RPMI7951 (cell line): ENCODE measurements at places on chromosomes 2 and 18. TPM values are rescaled to one million over a fixed set of nuclear protein-coding genes. Genes with fewer than 3 reads are reported as not detected.

Gene CPS1
- total RNA-seq, result 46.0 and 49.3 TPM in 2 replicates

Gene MOGAT1
- total RNA-seq, result 0.24 and 0.29 TPM in 2 replicates

Gene SERPINB11
- not detected in 2 replicates for total RNA-seq

Gene NMUR1
- total RNA-seq, result not detected in 2 replicates

Gene RTP5
- not detected in 2 replicates for total RNA-seq

Gene LOXHD1
- not detected in 2 replicates for total RNA-seq

Gene NEU2
- total RNA-seq, result not detected in 2 replicates

Gene HAAO
- not detected in 2 replicates for total RNA-seq

Gene ASB18
- not detected in 2 replicates for total RNA-seq

Gene ADGRF3
- under 0.01 TPM in 2 replicates for total RNA-seq

Gene ESPNL
- total RNA-seq, result under 0.01 TPM in 1 of 2 replicates, not detected in the other

Gene EGR4
- not detected in 2 replicates for total RNA-seq

Gene MBD5
- total RNA-seq, result 9.6 and 11.9 TPM in 2 replicates

Gene IKZF2
- total RNA-seq, result 3.8 and 4.1 TPM in 2 replicates

Gene RUFY4
- total RNA-seq, result not detected in 2 replicates

Gene PLEKHH2
- 0.59 and 0.72 TPM in 2 replicates for total RNA-seq

Gene METAP1D
- total RNA-seq, result 8.6 and 11.3 TPM in 2 replicates

Gene IMPA2
- 10.0 and 10.2 TPM in 2 replicates for total RNA-seq

Gene SNORC
- total RNA-seq, result 0.24 and 0.98 TPM in 2 replicates

Gene TIGD1
- 6.3 and 7.1 TPM in 2 replicates for total RNA-seq

Gene DSG4
- total RNA-seq, result not detected in 2 replicates

Gene CROCC2
- 0.12 TPM in 1 of 2 replicates, not detected in the other for total RNA-seq

Gene THAP4
- total RNA-seq, result 33.0 and 33.5 TPM in 2 replicates

Gene STK39
- 21.9 and 27.4 TPM in 2 replicates for total RNA-seq

Gene CRYGA
- not detected in 2 replicates for total RNA-seq

Gene C2orf80
- total RNA-seq, result not detected in 2 replicates

Gene COL3A1
- 33.6 and 39.9 TPM in 2 replicates for total RNA-seq

Gene GCKR
- not detected in 2 replicates for total RNA-seq

Gene ALPG
- not detected in 2 replicates for total RNA-seq

Gene CCDC142
- total RNA-seq, result 12.3 and 14.3 TPM in 2 replicates

Gene GREB1
- 0.78 and 0.84 TPM in 2 replicates for total RNA-seq
